Activated CD8-positive, alpha-beta memory T cell treated with anti-CD3 and anti-CD28 coated beads, Interleukin-2, amount 10 ng/mL, durations not matched to agents 7 days and 5 days (primary cell): ENCODE measurements at places on chromosomes 7 and 10. TPM values are rescaled to one million over a fixed set of nuclear protein-coding genes. Genes with fewer than 3 reads are reported as not detected.

The TDRD1 gene
- 0.05 TPM for total RNA-seq

The TMEM139 gene
- total RNA-seq = 1.7 TPM

The NUP42 gene
- 51.3 TPM for total RNA-seq

The SPAG6 gene
- 3.7 TPM for total RNA-seq

The TET1 gene
- total RNA-seq = 2.8 TPM

The CABCOCO1 gene
- not detected for total RNA-seq

The CRTAC1 gene
- not detected for total RNA-seq

The CRHR2 gene
- not detected for total RNA-seq

The FGL2 gene
- 9.9 TPM for total RNA-seq

The AKR1C4 gene
- not detected for total RNA-seq

The AMZ1 gene
- 0.29 TPM for total RNA-seq

The NXPH1 gene
- not detected for total RNA-seq

The TMUB1 gene
- 83.1 TPM for total RNA-seq

The MTG1 gene
- 64.9 TPM for total RNA-seq

The TUBB8 gene
- not detected for total RNA-seq

The OR2A7 gene
- 0.54 TPM for total RNA-seq

The ACTR3C gene
- 4.8 TPM for total RNA-seq

The UMAD1 gene
- 14.2 TPM for total RNA-seq

The PRF1 gene
- total RNA-seq = 381 TPM

The VPS37D gene
- not detected for total RNA-seq

The SPAM1 gene
- not detected for total RNA-seq

The CCDC6 gene
- total RNA-seq = 34.4 TPM

The PRLHR gene
- not detected for total RNA-seq

The ZNF488 gene
- total RNA-seq = 0.12 TPM

The GSTO2 gene
- 0.96 TPM for total RNA-seq

The RBP4 gene
- total RNA-seq = not detected

The PNLIP gene
- total RNA-seq = not detected

The RARRES2 gene
- total RNA-seq = not detected
